Natural killer cell (primary cell): ENCODE measurements at places on chromosomes 7 and 10.
A peak's percentile ranks its signal among the peaks of the same experiment; 100 is the strongest.

GRCh38 chr7:150931199-150931869, 46.8 kb downstream of the KCNH2 start:
- DNase-seq: peak; percentile 67

- DNase-seq: no peak
Observed at GRCh38 chr7:76076995-76077394, 29.1 kb downstream of the MDH2 start.

DNA sequence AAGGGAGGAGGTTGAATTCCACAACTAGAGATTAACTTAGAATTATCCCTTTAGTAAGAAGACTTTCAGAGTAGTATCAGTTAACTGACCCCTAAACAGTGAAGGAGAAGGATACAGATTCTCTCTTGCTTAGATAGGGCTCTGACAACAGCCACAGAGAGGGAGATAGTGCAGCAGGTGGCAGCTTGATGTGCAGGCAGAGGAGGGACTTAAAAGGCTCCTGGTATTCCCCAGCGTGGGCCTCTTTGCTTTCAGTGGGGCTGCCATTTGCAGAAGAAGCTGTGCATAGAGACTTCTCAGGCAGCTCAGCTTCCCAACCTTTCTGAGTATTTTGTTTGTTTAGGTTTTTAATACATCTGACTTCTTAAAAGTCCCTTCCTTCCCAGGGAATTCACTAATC, 16.0 kb downstream of the FZD1 start:
- DNase-seq: no peak

DNA sequence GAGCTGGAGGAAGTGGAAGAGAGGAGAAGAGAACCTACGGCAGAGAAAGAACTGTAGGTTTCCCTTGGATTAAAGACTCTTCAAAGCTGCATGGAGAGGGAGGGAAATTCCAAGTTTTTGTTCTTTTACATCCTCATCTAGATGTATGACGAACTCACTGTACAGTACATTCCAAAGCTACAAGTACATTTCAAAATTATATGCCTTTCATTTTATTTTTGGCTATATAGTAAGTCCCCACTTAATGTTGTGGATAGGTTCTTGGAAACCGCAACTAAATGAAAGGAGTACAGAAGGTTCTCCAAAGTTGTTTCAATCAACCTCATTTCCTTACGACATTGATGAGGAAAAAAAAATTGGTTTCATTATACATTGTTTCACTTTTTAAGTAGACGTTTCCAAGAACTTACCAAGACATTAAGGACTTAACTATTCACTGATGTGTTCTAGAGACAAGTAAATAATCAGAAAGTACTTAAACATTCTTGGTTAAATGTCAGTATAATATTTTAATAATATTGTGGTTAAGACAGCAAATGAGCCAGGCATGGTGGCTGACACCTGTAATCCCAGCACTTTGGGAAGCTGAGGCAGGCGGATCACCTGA, 16.1 kb upstream of the JMJD1C start:
- no peak for DNase-seq

DNA sequence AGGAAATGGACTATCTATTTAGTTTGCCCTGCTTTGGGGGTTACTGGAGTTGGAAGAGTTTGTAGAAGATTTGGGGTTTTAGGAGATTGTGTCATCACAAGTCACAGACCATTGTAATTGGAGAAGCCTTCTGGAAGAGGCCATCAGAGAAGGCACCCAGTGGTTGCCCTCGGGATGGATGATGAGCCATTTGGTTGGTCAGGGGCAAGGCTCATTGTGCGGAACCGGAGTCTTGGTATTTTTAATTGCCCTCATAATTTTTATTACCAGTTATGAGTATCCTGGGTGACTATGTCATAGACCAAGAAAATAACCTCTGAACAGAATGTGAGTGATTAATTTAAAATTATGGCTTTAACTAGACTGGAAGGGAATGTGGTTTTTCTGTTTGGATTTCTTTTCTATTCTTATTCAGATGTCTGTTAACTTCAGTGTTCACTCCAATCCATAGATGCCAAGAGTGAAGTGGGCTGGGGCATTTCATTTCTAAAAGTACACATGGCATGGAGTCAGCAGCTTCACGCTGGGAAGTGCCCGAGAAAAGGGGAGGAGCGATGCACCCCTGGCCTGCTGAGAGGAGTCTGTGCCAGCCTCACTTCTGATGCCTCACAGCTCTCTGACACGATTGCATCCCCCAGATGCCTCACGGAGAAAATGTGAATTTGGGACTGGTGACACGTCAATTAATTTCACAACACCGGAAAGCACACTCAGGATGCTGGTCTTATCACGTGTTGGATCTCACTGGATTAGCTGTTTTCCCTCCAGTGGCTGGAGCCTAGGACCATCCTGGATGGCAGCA, 225.6 kb upstream of the IGFBP3 start:
- no peak for DNase-seq

- no peak for DNase-seq
Observed at GRCh38 chr10:104548090-104548489, 93.0 kb upstream of the SORCS3 start.
